ENCODE measurements at places on chromosomes 1 and 21.

DNA sequence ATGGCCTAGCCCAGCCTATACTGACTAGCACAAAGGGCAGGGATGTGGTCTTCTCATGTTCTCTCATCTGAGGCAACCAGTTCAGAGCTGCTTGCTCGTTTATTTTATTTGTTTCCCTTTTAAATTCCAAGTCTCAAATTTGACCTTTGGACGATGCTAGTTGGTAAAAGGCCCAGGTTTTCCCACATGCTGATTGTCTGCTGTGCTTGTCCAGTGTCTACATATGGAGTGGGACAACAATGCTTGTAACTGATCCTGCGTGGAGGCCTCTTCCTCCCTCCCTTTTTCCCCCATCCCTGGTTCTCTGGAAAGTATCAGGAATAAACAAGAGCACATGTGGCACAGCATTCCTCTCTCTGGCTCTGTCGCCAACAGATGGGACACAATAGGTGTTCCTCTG, 34.0 kb upstream of the BEND5 start:
- DNase-seq = no peak

- no peak for DNase-seq
Measured at GRCh38 chr1:183520379-183520778, 48.1 kb downstream of the SMG7 start.

GRCh38 chr1:98322966-98323365, 338.6 kb upstream of the SNX7 start:
- DNase-seq = no peak

GRCh38 chr1:157431751-157432150, 120.6 kb downstream of the FCRL5 start:
- DNase-seq = no peak

DNA sequence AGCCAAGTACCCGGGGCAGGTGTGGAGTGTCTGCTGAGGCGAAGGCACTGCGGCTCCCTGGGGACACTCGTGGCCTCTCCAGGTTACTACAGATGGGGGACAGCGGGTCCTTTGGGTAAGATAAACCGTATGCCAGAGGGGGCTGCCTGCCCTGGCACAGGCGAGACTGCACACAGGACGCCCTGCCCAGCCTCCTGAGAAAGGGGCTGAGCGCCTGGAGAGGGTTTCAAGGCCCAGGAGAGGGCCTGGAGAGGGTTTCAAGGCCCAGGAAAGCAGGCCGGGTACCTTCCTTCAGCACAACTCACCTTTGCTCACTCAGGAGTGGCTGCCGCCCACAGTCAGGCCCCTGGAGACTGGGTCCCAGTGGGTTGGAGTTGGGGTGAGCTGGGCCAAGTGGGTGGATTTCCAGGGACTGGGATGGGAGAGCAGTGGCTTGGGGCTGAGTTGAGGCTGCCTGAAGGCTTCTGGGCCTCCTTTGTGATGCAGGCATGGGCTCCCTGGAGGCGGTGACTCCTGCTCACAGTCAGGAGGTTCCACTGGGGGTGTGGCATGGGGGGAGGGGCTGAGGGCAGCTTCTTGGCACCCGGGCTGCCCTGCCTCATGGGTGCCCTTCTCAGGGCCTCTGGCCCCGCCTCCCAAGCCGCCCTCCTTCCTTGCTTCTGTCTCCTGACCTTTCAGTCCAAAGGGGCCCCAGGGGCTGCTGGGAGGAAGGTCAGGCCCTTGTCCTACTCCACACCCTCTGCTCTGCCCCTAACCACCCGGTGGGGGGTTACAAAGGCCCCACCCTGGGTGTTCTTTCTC, at the start of gene MMEL1:
TSS of gene MMEL1 (minus strand) at position 456 of the 801 bp plus-strand sequence. CDS start 3,532 bp downstream, outside the sequence.
- peak; percentile 39 for DNase-seq

DNA sequence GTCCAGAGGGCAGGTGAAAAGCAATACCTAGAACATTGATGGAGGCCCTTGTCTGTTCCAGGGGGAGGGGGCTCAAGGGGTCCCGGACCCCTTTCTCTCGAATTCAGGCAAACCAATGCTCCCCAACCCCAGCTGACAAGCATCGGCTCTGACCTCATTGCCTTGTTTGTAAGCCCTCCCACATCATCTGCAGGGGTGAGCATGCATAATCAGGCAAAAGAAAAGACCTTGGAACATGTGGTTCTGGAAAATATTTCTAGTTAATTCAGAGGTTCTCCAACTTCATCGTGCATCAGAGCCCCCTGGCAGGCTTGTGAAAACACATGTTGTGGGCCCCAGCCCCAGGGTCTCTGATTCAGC, 231.3 kb downstream of the TOMM20 start:
- DNase-seq = no peak

DNA sequence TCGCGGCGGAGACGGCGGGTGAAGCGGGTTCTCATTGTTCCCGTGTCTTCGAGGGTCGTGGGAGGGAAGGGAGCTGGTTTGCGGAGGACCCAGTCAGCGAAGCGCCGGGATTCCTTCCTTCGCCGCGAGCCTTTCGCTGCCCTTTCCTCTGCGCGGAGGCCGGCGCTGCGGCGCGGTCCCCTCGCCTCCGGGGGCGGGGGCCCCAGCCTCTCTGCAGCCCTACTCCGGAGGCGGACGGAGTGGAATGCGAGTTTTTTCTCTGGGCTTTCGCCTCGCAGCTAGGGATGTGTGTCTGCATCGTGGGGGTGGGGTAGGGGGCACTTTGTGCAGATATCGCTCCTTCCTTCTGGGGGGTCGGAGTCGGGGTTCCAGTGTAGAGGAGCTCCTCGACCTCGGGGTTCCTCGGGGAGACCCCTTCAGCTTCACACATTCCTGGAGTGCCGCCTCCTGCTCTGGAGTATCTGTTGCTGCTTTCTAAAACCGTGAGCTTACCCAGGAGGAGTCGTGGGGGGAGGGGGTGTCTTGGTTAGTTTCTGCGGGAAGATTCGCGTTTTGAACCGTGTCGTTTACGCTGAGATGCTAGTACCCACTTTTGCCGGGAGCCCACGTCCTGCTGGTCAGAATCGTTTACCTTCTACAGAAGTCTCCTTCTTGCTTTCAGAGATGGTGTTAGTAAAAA, 595 bp downstream of the RNF2 start:
- DNase-seq = peak; percentile 27

- DNase-seq = no peak
Measured at GRCh38 chr1:56547473-56547872, 31.9 kb downstream of the PLPP3 start.

DNA sequence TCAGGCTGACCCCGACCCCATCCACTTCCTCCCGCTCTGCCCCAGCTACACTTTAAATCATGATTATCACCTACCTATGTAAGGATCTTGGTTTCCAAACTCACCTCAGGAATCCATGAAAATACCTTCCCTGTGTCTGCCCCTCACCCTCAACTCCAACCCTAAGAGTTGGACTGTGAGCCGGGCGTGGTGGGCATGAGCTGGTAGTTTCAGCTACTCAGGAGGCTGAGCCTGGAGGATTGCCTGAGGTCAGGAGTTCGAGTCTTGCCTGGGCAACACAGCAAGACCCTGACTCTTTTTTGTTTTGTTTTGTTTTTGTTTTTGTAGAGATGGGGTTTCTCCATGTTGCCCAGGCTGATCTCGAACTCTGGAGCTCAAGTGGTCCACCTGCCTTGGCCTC, 30.5 kb upstream of the CCSAP start:
- no peak for DNase-seq
